ENCODE measurements at places on chromosomes 5 and 9. TPM values are rescaled to one million over a fixed set of nuclear protein-coding genes. Genes with fewer than 3 reads are reported as not detected.

DNA sequence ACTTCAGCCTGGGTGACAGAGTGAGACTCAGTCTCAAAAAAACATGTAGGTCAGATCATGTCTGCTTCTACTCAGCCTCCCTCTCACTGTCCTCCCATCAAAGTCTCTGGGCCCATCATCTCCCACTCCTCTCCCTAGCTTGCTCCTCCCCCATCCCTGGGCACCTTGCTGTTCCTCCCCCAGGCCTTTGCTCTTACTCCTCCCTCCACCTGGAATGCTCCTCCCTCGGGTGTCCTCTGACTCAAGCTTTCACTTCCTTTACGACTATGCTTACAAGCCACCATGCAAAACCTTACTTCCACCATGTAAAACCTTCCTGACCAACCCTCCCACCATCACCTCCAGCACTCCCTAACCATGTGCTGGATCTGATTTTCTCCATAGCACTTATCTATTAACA lies 51.5 kb downstream of the MTMR12 start:
- peak; percentile 13 for DNase-seq

DNA sequence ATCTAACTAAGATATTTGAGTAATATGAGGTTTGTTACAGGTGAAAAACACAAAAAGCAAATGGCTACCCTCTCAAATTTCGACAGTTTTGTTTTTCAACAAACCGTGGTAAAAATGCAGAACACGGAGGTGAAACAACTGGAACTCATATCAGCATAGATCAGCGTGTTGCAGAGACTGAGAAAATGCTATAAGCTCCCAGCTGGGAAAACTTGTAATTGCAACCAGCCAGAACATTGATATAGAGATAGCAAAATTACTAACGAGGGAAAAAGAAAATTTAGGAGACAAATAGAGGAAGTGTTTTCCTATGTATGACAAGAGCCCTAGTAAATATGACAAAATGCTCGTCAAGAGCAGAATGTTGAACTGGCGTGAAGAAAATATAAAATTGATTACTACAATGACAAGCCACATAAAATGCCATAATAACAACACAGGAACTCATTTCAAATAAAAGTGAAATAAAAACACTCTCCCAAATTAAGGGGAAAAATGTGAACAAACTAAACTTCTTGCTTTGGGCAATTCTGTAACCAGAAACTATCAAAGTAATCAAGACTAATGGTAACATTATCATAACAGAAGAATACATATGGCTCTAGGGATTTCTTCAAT lies 1989.8 kb downstream of the EFNA5 start:
- no peak for DNase-seq

DNA sequence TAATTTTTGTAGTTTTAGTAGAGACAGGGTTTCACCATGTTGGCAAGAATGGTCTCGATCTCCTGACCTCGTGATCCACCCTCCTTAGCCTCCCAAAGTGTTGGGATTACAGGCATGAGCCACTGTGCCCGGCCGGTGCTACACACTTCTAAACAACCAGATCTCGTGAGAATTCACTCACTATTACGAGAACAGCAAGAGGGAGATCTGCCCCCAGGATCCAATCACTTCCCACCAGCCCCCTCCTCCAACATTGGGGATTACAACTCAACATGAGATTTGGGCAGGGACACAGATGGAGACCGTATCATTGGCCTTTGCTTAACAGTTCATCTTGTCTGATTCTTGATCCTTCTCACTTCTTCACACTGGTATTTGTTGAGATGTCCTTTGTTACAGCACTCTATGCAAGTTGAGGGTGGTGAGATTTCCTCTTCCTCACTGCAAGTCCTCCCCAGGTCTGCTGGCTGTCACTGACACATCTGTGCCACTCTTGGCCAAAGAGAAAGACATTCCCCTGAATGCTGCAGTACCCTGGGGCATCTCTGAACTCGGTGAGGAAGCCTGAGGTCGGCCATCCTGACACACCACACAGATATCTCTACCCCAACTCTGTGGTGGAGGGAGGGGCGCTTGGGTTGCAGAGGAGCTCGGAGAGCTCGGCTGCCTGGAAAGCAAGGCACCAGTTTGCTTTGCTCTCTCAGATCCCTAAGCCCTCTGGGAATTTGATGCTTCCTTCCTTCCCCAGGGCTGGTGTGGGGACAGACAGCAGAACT lies 4.2 kb upstream of the SUB1 start:
- DNase-seq = no peak

- DNase-seq = no peak
Observed at GRCh38 chr9:130890870-130891687, 5.5 kb downstream of the QRFP start.

GRCh38 chr5:159851053-159851452 lies 65.2 kb upstream of the ADRA1B start:
- no peak for DNase-seq

- DNase-seq = no peak
Observed at GRCh38 chr9:110192531-110193261, 15.3 kb downstream of the C9orf152 start.

- DNase-seq = no peak
Observed at GRCh38 chr5:16585041-16585667, 31.6 kb downstream of the RETREG1 start.

DNA sequence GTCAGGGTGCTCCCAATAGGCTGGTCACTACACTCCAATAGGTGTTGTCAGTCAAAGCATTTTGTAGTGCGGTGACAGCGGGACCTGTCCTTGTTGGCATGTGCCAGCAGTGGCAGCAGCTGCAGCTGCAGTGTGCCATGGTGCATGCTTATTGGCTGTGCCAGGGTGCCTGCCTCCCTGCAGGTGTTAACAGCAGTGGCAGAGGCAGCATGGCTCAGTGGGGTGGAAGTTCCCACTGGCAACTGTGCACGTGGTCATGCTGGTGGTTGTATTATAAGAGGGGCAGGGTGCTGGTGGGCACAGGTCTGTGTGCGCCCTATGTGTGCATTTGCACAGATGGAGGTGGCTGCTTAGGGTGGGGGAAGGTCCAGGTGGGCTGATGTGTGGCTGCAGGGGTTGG lies 133.7 kb upstream of the EDIL3 start:
- no peak for DNase-seq

- no peak for DNase-seq
Observed at GRCh38 chr9:124256517-124257069, 1.2 kb upstream of the NEK6 start.

DNA sequence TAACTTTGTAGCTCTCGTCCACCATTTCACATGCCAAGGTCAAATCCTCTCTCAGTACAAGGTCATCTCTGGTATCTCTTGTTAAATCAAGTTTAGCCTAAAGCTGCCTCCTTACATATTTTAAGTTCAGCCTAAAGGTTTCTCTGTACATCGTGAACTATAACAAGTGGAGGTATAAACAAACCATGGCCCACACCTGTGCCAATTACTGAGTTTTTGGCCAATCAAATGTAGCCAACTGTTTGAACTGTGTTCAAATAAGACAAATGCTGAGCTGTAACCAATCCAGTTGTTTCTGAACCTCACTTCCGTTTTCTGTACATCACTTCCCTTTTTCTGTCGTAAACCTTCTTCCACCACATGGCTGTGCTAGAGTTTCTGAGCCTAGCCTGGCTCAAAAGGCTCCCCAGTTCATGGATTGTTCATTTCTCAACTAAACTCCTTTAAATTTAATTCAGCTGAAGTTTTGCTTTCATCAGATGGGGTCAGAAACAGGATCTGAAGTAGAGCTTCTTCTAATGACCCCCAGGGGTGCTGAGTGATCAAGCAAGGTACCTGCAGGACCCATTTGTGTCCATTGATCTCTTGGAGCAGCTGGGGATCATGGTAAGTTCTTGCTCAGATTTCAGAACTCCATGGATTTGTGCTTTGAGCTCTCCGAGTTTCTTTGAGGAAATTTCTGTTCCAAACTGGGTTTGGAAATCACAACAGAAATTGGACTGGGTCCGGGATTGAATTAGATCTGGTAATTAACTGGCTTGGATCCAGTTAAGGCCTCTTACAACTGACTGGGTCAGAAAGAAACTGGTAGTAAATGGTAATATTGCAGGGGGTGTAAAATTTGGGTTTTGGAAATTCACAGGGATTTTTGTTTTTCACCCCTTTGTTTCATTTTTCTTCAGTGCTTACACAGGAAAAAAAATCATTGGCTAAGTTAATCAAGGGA lies 11.0 kb upstream of the NANS start:
- peak; percentile 22 for DNase-seq

- DNase-seq = peak; percentile 10
Observed at GRCh38 chr9:111621895-111622480, 9.1 kb upstream of the DNAJC25 start.

DNA sequence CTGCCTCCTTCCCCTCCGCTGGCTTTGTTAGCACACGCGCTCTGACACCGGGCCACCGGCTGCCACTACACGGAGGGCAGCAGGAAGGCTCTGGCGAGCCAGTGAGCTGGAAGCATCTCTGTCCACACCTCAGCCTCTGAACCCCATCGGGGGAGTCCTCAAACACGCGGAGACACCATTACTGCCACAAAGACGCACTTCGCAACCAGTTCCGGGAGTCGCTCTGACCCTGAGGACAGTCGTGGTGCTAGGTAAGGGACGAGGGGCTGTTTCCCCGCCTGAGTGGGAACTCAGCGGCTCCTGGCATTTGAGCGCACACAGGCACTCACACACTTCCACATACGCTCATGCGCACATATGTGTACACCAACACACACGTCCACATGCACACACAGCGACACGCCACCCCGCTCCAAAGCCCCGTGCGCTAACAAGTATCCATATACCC lies 160.0 kb downstream of the C9orf152 start:
- no peak for DNase-seq

- DNase-seq = no peak
Observed at GRCh38 chr5:126680191-126680817, 79.6 kb downstream of the PHAX start.

GRCh38 chr9:127941062-127941960 lies 3.7 kb upstream of the DPM2 start:
- no peak for DNase-seq

- no peak for DNase-seq
Observed at GRCh38 chr9:74645007-74645639, 148.0 kb downstream of the RORB start.

GRCh38 chr5:113128082-113128481 lies 151.5 kb downstream of the DCP2 start:
- DNase-seq = no peak

- DNase-seq = no peak
Observed at GRCh38 chr5:66164044-66164790, 20.1 kb downstream of the SREK1 start.

GRCh38 chr9:132068605-132069004 lies 11.1 kb downstream of the MED27 start:
- no peak for DNase-seq

DNA sequence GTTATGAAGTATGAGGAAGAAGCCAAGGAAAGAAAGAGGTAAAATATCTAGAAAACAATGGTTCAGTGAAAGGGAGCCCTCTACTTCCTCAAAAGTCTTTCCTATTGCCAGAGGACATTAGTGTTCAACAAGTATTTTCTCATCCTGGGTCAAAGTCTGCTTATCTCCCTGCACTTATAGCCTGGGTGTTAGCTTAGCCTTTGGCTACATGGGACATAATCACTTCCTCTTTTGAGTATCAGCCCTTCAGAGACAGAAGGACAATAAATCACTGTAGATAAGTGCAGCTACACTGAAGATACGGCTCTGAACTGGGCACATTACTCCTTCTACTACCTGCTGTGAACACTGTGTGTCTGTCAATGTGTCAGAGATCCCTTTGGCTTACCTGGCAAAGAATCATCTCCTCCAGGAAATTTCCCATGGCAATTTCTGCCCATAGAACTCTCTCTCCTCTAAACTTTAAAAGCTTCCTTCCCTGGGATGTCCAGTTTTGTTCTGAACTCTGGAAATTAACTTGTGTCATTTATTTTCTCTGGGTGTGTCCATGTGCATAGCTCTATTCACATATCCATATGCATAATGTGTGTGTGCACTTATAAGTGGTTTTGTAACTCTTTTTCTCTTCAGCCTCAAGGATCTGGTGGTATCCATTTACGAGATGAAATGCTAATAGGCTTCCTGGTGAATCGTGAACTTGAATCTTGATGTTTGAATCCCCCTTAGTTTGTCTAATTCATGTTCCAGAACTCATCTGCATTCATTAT lies 30.0 kb upstream of the RECK start:
- no peak for DNase-seq

GRCh38 chr5:145521066-145521465 lies 314.1 kb downstream of the PRELID2 start:
- no peak for DNase-seq

- DNase-seq = no peak
Observed at GRCh38 chr9:109286571-109286977, 34.3 kb downstream of the EPB41L4B start.

GRCh38 chr9:113875459-113876150 lies 504 bp upstream of the ZNF618 start:
- no peak for DNase-seq

DNA sequence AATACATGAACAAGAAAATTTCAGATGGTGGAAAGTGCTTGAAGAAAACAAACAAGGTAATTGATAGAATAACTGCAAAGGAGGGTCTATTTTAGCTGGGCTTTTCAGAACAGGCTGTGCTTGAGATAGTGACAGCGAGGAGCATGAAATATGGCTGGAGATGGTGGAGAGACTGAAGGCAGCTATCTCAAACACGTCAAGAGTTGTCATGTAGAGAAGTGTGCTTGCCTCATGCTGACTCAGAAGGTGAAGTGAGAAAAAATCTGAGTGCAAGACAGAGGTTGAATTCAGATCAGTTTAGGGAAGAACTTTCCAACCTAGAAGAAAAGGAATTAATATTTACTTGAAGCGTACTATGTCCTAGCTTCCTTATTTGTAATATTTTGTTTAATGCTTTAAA lies 115.5 kb upstream of the RANBP3L start:
- DNase-seq = no peak

The TPPP gene
- total RNA-seq = 0.08 TPM

The BAAT gene
- total RNA-seq = 0.10 TPM

The HAVCR2 gene
- total RNA-seq = 24.6 TPM

The SPINK6 gene
- total RNA-seq = not detected

The ARID3C gene
- total RNA-seq = 0.31 TPM

The FOXD4L6 gene
- not detected for total RNA-seq

The CBY3 gene
- total RNA-seq = 1.1 TPM

The HAND1 gene
- not detected for total RNA-seq

The FBXL7 gene
- total RNA-seq = not detected

The RGP1 gene
- total RNA-seq = 13.4 TPM

The SIL1 gene
- 19.8 TPM for total RNA-seq

The INSYN2B gene
- total RNA-seq = not detected

The PAX5 gene
- 2.4 TPM for total RNA-seq

The CAST gene
- total RNA-seq = 123 TPM

The IFNA13 gene
- total RNA-seq = not detected

The ZNF883 gene
- total RNA-seq = 1.9 TPM

The GEMIN5 gene
- 41.9 TPM for total RNA-seq

Measured in activated naive CD8-positive, alpha-beta T cell treated with anti-CD3 and anti-CD28 coated beads for 36 hours (primary cell).